ENCODE measurements at places on chromosomes 2 and 18.

DNA sequence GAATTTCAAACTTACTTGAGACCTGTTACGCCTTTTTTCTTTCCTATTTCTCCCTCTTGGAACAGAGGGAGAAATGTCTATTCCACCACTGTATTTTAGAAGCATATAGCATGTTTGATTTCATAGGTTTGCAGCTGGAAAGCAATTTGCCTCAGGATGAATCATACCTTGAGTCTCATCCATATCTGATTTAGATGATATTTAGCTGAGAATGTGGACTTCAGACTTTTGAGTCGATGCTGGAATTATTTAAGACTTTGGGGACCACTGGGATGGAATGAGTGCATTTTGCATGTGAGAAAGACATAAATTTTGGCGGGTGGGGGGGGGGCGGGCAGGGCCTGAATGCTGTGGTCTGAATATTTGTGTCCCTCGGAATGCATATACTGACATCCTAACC, 282.7 kb upstream of the STON1 start:
- ATAC-seq = no peak

GRCh38 chr2:217897816-217898806, 104.7 kb downstream of the TNS1 start:
- peak; percentile 8 for ATAC-seq

- peak; percentile 7 for ATAC-seq
Observed at GRCh38 chr2:217935901-217936684, 66.7 kb downstream of the TNS1 start.

GRCh38 chr2:215461836-215462532, 26.1 kb upstream of the FN1 start:
- ATAC-seq = no peak

- no peak for ATAC-seq
Observed at GRCh38 chr2:28435814-28436351, 43.2 kb downstream of the FOSL2 start.

DNA sequence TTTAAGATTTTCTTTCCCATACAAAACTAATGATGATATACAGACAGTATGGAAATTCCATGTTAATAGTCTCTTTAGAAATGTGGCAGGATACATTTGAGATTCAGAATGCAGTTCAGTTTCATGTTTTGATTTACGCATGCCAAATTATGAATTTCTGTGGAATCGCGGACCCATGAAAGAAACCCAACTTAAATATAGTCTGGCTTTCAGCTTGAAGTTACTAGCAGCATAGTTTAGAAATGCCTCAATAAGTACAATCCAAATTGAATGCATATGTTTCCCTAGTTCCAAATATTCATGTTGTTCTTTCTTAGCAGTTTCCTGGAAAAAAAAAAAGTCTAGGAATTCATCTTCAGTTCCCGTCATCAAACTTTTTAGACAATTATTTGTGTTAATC, 164.1 kb upstream of the RASGRP3 start:
- ATAC-seq = no peak

- no peak for ATAC-seq
Observed at GRCh38 chr2:63643486-63643885, 54.7 kb downstream of the MDH1 start.

- ATAC-seq = no peak
Observed at GRCh38 chr2:50042771-50043170, 888.5 kb upstream of the FSHR start.

GRCh38 chr2:218286570-218287459, 5.5 kb downstream of the TMBIM1 start:
- ATAC-seq = peak; percentile 89

- ATAC-seq = no peak
Observed at GRCh38 chr2:227035711-227036367, 128.2 kb downstream of the COL4A4 start.

- peak; percentile 80 for ATAC-seq
Observed at GRCh38 chr2:157032017-157032416, 225.5 kb upstream of the GALNT5 start.

DNA sequence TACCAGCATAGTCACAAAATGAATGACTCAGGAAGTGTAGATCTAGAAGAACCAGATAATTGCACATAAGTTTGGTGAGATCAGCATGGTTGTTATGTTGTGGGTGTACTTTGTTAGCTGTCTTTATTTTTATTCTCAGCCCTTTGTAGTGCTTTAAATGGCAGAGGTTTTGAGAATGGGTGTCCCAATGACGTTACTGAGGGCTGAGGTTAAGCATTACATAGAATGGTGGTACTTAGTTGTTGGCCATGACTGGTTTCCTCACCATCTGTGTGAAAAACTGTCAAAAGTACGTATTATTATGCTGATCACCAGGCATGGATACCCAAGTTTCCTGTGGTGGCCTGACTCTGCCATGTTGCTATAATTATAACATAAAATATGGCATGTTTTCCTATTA, 165.8 kb downstream of the UBE2E3 start:
- no peak for ATAC-seq

DNA sequence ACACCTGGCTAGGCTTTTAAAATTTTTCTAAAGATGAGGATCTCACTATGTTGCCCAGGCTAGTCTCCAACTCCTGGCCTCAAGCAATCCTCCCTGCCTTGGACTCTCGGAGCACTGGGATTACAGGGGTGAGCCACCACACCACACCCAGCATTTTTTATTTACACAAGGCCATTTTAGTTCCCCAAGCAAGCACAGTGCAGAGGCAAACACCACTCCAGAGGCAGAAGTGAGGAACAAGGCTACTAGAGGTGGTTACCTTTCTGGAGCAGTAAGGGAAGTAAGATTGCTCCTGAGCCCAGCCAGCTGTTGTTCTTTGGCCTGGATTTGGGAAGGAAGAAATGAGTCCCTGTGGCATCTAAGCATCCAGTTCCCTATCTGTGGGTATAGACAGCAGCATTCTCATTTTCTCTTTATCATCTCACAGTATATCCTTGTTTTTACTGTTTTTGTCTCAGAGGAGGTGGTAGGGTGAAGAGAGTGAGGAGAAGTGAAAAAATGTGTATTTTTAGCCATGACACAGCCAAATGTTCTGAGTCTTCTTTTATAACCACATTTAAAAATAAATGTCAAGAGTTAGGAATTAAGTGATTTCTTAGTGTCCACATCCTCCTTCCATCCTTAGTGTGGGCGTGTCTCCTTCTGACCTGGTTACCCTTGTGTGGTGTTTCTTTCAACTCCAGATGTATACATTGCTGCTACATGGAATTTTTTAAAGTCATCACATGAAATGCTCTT, 10.5 kb upstream of the TTC39C start:
- no peak for ATAC-seq

DNA sequence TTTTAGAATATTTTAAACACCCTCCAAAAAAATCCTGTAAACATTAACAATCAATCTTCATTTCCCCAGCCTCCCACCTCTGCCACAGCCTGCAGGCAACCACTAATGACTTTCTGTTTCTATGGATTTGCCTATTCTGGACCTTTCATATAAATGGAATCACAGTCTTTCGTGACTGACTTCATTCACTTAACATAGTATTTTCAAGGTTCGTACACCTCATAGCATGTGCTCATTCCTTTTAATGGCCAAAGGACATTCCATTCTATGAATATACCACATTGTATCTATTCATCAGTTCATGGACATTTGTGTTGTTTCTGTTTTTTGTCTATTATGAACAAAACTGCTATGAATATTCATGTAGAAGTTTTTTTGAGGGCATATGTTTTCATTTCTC, 48.5 kb downstream of the NAT8 start:
- ATAC-seq = no peak

GRCh38 chr2:232626584-232626983, 6.8 kb upstream of the EFHD1 start:
- ATAC-seq = no peak

GRCh38 chr2:4930704-4931103, 761.5 kb upstream of the SOX11 start:
- no peak for ATAC-seq

- no peak for ATAC-seq
Observed at GRCh38 chr2:40028792-40029488, 249.9 kb upstream of the THUMPD2 start.

DNA sequence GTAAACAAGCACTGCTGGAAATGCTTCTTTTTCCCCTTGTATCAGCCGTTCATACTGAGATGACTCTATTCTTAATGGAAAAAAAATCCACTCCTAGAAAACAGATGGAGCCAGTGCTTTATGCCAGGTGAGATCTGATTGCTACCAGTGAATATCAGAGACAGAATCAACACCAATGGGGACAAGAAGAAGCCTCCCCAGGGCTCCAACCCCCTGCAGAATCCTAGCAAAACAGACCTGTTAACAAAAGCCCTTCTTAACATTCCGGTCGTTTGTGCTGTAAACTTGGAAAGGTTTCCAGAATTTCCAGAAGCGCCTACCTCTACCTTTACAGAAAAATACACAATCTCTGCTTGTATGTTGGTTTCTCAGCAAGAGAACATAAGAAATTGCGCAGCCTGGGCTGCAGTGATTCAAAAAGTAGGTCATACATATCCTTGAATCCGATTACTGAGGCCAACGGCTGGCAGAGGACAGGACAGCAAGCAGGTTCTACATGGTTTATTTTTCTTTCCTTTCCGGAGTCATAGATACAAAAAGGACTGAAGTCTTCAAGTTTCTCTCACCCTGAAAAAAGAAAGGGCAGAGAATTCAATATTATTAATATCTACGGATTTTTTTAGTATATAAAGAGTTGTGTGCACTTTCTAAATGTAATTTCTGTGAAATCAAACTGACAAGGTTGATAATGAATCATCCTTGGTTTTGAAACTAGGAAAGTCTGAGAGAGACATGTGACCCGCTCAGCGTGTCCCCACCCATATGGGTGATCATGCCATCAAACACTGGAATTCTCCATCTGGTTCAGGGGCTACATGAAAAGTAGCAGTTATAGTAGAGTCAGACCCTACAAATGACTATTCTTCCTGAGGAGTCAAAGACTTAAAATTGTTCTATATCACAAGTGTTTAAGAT, 266.7 kb upstream of the MGAT5 start:
- no peak for ATAC-seq
